Adipocyte (in vitro differentiated cells): ENCODE measurements at places on chromosomes 12 and 14.

- no peak for DNase-seq
These were observed 139.3 kb downstream of the PTPN11 start for GRCh38 chr12:112557951-112558630.

GRCh38 chr14:54125109-54125508, 168.5 kb upstream of the BMP4 start:
- no peak for DNase-seq

DNA sequence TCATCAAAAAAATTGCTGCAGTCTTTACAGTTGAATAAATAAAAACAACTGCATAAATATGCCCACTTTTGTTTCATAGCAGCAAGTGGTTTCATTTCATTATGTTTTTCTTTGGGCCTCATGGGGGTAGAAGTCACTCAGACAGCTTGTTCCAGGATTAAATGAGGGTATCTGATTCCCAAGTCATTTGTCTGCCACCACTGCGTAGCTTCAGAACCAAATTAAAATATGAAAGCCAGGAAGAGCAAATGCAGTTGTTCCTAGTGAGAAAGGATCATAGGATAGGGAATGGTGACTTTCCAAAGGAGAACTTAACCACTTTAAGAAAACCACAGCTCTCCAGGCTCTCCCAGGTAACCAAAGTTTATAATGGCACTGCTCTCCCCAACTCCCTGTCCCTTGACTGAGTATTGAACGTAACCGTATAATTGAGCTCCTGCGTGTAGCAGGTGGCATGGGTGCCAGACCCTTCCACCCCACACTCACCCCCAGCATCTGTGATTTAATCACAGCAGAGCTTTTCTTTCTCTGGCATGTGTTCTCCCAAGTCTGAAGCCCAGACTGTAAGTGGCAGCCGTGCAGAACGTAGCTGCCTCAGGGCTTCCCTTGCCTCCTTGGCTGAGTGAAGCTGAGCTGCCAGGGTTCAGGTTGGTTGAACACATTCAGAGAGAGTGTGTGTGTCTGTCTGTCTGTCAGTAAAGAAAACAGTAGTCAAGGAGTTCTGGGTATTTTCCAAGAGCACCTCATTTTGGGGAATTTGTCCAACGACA, 11.3 kb upstream of the KCNH3 start:
- DNase-seq: no peak

DNA sequence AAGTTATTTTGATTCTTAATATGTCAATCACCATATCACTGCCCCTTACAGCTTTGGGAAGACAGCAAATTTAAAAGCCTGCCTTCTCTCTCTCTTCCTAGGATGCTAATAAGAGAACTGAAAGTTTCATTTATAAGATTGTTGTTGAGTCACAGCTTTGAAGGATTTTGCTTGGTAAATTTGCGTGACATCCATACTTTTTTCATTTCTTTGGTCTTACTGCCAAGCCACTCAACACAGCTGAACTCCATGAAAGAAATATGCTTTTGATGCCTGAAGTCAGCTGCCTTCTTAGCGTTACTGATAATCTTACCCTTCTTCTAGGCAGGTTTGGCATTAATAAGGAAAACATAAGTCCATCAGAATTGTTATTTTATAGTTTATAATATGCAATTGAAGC, 155.0 kb downstream of the CRADD start:
- no peak for DNase-seq

GRCh38 chr14:47332106-47332505, 343.3 kb downstream of the MDGA2 start:
- no peak for DNase-seq

DNA sequence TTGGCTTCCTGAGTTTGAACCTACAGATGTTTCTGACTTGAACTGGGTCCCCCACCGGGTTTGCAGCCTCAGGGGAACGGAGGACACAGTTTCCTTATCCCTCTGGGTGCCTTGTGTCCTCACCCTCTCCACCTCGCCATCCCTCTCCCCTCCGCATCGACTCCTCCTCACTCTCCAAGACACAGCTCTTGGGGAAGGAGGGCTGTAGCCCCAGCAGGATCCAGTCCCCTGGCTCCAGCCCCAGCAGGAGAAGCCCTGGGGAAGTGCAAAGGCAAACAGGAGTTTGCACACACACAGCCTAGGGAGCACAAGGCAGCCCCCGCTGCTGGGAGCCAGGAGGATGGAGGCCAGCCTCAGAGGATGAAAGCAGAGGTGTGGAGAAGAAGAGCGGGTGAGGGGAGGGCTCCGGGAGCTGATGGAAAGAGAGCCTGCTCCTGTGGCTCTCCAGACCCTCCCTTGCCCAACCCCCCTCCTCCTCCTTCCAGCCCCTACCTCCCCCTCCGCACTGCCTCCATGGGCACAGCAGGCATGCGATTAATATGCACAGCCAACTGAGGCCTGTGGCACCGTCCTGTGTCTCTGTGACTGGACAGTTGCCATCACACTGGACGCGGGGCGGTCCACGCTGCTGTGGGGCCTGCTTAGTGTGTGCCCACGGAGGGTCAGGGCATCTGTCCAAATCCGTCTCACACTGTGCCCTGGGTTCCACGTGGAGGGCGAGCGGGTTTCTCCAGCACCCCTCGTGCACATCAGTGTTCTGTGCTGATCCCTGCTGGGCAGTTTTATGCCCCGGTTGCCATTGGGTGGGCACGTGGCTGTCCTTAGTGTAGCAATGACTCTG, 193.7 kb upstream of the DIO3 start:
- DNase-seq: no peak

DNA sequence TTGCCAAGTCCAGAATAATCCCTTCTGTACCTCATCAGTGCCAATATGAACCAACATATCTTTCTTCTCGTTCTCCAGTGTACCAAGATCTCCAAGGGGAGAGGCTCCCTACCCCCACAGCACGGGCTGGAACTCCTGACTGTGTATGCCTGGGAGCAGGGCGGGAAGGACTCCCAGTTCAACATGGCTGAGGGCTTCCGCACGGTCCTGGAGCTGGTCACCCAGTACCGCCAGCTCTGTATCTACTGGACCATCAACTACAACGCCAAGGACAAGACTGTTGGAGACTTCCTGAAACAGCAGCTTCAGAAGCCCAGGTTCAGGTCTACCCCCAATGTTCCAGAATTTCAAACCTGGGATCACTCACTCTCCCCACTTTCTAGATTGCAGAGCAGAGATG, 10.5 kb upstream of the OAS2 start:
- DNase-seq: no peak

GRCh38 chr14:101590062-101590461, 28.8 kb downstream of the DIO3 start:
- no peak for DNase-seq

- no peak for DNase-seq
These were observed 3.0 kb upstream of the P2RX2 start for GRCh38 chr12:132615579-132616038.

DNA sequence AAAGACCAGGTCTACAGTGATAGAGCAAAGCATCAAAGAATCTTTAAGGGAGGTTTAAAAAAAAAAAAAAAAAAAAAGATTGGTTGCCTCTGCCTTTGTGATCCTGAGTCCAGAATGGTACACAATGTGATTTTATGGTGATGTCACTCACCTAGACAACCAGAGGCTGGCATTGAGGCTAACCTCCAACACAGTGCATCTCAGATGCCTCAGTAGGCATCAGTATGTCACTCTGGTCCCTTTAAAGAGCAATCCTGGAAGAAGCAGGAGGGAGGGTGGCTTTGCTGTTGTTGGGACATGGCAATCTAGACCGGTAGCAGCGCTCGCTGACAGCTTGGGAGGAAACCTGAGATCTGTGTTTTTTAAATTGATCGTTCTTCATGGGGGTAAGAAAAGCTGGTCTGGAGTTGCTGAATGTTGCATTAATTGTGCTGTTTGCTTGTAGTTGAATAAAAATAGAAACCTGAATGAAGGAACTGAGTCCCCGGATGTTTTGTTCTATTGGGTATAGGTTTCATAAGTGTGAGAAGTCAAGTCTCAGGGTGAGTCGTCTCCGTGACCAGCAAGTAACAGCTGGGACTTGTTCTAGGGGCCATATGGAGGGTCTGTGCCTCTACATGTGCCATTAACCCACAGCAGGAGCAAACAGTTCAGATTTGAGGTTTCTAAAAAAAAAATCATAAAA, 9.3 kb downstream of the PEBP1 start:
- no peak for DNase-seq

GRCh38 chr12:46105735-46106134, 115.4 kb upstream of the SCAF11 start:
- DNase-seq: no peak
